ENCODE measurements at places on chromosomes 4 and X.
A peak's percentile ranks its signal among the peaks of the same experiment; 100 is the strongest.

DNA sequence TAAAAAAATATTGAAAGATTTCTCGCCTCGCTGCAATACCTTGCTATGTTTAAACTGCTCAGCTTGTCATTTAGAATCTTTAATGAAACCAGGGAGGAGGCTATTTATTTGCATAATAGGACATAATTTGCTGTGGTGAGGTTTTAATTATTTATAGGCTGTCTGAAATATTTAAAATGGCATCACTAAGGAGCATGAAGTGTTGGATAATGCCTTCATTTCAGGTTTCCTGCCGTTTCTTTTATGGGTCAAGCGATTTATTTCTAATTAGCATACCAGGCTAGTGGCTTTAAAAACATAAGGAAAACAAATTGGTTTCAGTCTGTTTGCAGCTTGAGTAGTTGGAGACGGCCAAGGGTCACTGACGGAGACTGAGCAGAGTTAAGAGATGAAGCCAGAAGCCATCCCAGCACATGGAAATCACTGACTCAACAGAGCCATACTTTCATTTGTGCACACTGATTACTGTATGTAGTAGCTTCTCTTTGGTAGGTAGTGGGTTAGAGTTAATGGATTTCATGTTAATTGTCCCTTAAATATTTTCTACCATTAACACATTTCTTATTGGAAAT is 1962.4 kb upstream of the TENM3 start:
- DNase-seq: no peak

GRCh38 chr4:25308761-25309160 is 3.8 kb upstream of the ZCCHC4 start:
- DNase-seq: no peak

DNA sequence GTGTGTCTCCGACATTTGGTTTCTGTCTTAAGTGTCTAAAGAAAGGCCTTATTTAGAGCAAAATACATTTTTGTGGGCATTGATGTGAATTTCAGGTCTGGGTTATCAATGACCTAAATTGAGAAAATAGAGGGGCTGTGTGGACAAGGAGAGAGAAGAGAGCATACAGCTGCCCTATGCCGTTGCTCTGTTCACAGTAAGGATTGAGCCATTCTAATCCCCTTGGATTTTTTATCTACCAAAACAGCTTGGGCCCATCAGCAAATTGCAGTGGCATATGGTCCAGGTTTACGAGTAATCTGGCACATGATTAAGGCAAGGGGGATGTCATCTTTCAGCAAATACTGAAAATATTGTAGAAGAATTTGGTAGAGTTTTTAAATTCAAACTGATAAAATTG is 210.2 kb downstream of the ANTXR2 start:
- DNase-seq: no peak

- no peak for DNase-seq
These were observed 26.8 kb upstream of the AFAP1 start for GRCh38 chr4:7966281-7967062.

- DNase-seq: no peak
These were observed 337.3 kb upstream of the HS3ST1 start for GRCh38 chr4:11765849-11766453.

DNA sequence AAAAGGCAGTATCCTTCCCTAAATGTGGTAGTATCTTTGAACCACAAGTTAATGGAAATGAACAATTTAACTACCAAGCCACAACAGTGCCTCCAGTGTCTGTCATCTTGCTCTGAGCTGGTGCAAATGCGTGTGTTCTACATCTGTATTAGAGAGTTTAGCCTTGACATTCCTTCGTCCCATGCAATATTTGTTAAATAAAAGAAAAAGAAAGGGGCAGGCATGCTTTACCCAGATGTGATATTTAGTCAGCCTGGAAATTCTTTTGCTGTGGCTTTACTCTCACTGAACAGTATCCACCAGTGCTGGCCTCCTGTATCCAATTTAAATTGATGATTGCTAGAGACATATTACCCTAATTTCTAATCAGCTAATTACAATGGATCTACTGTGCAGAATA is 310.5 kb downstream of the CFAP299 start:
- no peak for DNase-seq

GRCh38 chr4:73589887-73590801 is 30.1 kb downstream of the RASSF6 start:
- no peak for DNase-seq

- peak; percentile 83 for DNase-seq
These were observed 841 bp downstream of the ACOT9 start for GRCh38 chrX:23742174-23742696.

GRCh38 chr4:165129924-165130323 is 17.3 kb upstream of the TMEM192 start:
- no peak for DNase-seq

DNA sequence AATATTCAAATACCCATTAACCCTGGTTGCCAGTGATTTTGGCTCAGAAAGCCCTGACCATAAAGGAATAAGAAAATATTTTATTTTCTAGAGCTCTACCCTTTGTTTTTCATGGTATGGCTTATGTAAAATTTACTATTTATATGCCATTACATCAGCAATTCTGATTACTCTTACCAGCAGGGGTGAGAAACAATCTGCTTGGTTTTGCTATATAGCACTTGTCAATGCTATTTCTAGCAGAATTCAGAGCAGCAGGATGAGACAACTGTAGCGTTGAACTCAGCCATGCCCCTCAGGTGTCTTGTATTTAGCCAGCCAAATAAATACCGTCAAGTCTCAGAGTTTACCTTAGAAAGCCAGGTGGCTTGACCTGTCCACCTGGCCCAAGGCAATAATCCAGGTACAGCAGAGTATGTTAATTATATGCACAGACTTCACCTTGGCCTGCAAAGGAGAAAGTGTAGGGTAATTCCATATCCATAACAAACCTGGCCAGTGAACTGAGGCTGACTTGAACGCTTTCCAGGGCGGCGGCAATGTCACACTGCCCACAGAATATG is 1303.5 kb downstream of the RAPGEF2 start:
- no peak for DNase-seq

DNA sequence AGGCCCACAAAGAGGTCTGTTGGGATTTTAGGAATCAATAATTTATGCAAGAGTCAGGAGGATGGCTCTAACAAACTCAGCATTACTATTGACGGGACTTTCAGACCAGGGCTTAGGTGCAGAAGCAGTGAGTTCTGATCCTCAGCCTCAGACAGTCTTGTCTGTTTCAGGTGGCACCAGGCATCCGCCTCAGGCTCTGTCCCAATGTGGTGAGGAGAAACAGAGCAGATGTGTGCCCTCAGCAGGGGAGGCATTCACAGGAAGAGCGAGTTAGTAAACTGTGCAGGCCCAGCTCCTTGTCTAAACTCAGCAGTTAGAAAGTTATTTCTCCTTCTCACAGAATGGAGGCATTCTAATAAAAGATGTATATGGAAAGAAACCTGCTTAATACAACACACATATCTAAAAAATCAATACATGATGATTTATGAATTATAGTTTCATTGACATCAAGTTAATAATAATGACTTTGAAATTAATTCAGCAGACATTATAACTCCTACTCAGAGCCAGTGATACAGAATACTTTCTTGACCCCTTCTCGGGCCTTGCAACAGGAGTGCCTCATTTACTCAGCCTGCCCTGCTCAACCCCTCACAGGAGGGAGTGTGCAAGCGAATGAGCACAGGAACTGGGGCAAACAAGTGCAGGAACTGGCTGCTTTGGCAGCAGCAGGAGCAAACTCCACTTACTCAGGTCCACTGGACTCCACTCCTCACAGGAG is 202.8 kb upstream of the SMIM31 start:
- no peak for DNase-seq

- no peak for DNase-seq
These were observed 108.0 kb upstream of the PCDH18 start for GRCh38 chr4:137640156-137640837.

GRCh38 chrX:47936224-47936939 is 67.4 kb downstream of the ZNF182 start:
- no peak for DNase-seq

DNA sequence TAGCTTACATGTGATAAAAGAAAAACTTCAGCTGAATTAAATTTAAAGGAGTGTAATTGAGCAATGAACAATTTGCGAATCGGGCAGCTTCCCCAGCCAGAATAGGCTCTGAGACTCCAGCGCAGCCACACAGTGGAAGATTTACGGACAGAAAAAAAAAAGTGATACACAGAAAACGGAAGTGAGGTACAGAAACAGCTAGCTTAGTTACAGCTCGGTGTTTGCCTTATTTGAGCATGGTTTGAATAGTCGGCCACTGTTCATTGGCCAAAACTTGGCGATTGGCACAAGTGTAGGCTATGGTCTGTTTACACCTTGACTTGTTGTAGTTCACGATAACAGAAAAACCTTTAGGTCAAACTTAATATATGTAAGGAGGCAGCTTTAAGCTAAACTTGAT is 16.7 kb upstream of the SUPT20HL1 start:
- no peak for DNase-seq

DNA sequence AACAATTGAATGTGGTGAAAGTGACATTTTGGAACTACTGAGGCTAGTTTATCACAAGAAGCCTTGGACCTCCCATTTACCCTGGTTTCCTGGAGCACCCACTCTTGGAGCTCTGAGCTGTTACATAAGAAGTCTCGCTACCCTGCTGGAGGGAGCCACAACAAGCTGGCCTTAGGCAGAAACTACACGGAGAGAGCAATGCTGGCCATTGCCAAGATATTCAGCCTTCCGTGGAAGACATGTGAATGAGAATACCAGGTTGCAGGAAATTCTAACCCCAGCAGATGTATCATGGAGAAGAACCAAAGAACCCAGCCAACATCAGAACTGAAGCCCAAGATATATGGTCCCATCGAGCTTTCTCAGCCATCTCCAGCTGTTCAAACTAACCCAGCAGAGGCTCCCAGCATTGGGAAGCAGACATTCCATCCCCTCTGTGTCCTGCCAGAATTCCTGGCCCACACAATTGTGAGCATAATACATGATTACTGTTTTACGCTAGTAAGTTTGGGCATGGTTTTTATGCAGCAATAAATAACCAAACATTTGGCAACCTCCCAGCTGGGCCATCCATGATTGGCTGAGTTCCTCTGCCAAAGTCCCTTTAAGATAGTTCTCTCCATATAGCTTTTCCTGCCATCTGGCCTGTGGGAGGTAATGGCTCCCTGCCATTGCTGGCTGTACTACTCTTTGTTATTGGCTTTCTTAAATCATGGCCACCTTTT is 17.9 kb upstream of the PDE5A start:
- no peak for DNase-seq
